Stimulated activated CD8-positive, alpha-beta memory T cell treated with anti-CD3 and anti-CD28 coated beads, Interleukin-7, amount 100 ng/mL, for 4 hours (primary cell): ENCODE measurements at places on chromosomes 4 and X.

DNA sequence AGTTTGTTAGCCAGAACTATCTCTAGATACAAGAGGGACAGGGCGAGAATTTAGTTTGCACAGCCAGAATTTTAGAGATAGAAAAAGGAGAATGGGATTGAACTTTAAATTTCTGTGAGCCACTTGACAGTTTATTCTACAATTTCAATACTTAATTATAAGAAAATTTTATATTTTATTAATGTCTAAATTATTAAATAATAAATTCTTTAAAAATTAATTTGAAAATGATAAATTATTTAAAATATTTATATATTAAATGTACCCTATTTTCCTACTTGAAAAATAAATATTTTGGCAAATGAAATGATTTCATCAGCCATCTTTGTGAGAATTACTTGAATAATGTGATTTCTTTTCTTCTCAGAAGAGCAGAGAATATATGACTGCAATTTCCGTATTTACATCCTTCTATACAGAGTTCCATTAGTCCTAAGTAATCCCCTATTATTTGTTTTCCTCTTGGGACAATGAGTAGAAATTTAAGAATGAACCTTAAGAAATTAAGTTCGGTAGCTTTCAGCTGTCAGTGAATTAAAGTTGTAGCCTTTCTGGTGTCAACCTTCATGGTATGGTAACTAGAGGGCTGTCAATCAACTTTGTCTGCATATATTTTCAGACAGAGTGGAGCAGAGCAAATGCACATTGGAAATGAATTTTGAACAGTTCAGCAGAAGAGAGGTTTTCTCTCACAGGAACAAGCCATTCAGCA is 763.9 kb downstream of the PCDH18 start:
- DNase-seq, result no peak

DNA sequence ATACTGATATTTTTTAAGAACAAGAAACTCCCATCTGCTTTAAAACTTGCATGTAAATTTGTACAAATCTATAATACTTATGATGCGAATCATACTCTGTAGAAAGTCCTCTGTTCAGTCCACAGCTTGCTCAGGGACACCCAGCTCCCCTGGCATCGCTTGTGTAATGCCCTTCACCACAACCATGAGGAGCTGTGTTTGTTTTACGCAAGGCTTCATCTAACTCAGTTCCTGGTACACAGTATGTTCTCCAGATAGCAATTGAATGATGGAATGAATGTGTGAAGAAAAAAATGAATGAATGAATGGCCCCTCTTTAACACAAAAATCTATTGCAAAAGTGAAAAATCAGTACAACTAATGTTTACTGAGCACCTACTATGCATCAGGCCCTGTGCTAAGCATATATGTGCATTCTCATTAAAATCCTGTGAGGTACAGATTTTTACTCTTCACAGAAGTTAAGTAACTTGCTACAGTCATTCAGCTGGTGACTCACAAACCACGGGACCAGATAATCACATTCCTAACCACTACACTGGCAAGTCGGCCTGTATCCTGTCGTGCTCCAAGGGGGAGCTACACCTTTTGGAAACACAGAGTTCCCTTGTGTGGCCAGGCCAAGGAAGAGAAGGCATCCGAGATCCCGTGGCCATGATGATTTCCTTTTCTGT is 58.7 kb upstream of the KDR start:
- no peak for DNase-seq

- no peak for DNase-seq
Measured at GRCh38 chr4:37735578-37735977, 49.4 kb upstream of the RELL1 start.

- no peak for DNase-seq
Measured at GRCh38 chr4:53713767-53714166, 122.5 kb upstream of the LNX1 start.

DNA sequence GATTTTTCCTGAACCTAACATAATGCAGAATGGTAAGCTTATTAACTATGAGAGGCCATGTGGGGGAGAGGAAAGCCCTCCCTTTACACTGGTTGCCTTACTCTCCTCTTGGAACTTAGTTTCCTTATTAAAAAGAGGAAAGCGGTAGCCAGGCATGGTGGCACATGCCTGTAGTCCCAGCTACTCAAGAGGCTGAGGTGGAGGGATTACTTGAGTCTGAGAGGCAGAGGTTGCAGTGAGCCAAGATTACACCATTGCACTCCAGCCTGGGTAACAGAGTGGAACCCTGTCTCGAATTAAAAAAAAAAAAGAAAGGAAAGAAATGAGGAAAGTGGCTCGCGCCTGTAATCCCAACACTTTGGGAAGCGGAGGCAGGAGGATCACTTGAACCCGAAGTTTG is 2.0 kb downstream of the FAM47E start:
- DNase-seq, result no peak

- DNase-seq, result no peak
Measured at GRCh38 chr4:91448668-91449330, 855.0 kb upstream of the GRID2 start.

DNA sequence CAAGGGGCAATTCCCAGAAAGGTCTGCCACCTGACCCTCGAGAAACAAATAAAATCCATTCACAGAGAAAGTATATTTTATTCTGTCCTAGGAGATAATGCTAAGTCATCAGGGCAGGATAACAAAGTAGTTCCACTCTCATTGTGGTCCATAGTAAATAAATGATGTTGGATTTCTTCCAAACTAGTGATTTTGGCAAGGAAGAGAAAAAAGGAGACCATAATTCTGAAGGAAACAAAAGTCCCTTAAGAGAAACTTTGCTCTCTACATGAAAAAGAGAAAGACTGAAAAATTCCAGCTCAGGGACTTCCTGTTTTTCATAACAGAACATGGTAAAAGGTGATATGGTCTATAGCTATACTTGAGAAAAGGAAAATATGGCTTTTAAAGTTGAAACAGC is 71.5 kb upstream of the DDX60 start:
- DNase-seq, result no peak
